Thyroid gland (tissue), 4 donors: ENCODE measurements at places on chromosomes 6 and 20. TPM values are rescaled to one million over a fixed set of nuclear protein-coding genes. Genes with fewer than 3 reads are reported as not detected.

Gene SYNDIG1
- 12.4 TPM for total RNA-seq

Gene BPIFA1
- not detected for total RNA-seq

DNA sequence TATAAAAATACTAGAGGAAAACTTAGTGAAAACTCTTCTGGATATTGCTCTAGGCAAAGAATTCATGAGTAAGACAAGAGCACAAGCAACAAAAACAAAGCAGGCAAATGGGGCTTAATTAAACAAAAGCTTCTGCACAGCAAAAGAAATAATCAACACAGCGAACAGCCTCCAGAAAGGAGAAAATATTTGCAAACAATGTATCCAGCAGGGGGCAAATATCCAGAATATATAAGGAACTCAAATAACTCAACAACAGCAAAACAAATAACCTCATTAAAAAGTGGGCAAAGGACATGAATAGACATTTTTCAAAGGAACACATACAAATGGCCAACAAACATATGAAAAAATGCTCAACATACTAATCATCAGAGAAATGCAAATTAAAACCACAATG is 17.1 kb upstream of the HECA start:
- H3K27ac ChIP-seq, result no peak overlapping the region
- H3K36me3 ChIP-seq, result no peaks in the 10 kb centered on the region
- H3K27me3 ChIP-seq, result no peaks in the 10 kb centered on the region
- no peaks in the 10 kb centered on the region for H3K4me1 ChIP-seq
- H3K4me3 ChIP-seq, result no peak overlapping the region

GRCh38 chr6:1063671-1064355 is 248.1 kb upstream of the FOXQ1 start:
- no peak overlapping the region for H3K27ac ChIP-seq
- no peak for DNase-seq
- H3K4me1 ChIP-seq, result no peaks in the 10 kb centered on the region
- H3K27me3 ChIP-seq, result no peaks in the 10 kb centered on the region
- no peak overlapping the region for H3K4me3 ChIP-seq

- DNase-seq, result no peak
- H3K27ac ChIP-seq, result no peak overlapping the region
- H3K4me1 ChIP-seq, result no peaks in the 10 kb centered on the region
- no peaks in the 10 kb centered on the region for H3K36me3 ChIP-seq
Observed at GRCh38 chr6:25703005-25703404, 51.0 kb downstream of the SCGN start.

DNA sequence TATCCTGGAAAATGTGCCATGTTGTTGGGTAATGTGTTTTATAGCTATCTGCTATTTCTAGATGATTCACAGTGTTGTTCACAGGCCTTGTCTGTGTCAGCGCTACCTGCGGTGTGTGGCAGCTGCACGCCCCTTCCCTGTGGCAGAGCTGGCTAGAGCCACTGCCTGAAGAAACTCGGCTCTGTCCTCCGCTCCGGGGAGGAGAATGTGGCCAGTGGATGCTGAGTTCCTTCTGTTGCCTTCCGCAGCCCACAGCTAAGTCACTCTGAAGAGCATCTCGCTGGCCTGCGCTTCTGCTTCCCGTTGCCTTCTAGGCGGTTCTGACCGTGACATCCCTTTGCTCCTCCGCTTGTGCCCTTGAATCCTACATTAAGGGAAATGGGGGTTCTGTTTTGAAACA is 135.1 kb downstream of the PLG start:
- H3K36me3 ChIP-seq, result no peaks in the 10 kb centered on the region
- H3K27me3 ChIP-seq, result no peaks in the 10 kb centered on the region
- H3K27ac ChIP-seq, result no peak overlapping the region
- H3K4me1 ChIP-seq, result no peaks in the 10 kb centered on the region

DNA sequence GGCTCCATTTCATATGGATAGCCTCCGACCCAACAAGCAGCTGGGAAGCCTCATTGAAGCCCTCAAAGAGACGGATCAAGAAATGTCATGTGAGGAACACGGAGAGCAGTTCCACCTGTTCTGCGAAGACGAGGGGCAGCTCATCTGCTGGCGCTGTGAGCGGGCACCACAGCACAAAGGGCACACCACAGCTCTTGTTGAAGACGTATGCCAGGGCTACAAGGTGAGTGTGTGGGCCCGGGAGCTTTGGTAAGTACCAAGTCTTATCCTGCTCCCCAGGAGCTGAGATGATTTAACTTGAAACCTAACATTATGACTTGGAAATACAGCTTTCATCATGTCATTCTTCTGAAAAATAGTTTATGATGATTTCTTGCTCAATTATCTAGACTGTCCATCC is 4.1 kb downstream of the TRIM38 start:
- peaks cover 28% of the 10 kb centered on the region for H3K36me3 ChIP-seq
- H3K27me3 ChIP-seq, result no peaks in the 10 kb centered on the region
- no peak overlapping the region for H3K27ac ChIP-seq

- H3K4me3 ChIP-seq, result no peak overlapping the region
- peaks cover 11% of the 10 kb centered on the region for H3K36me3 ChIP-seq
- no peak for DNase-seq
- H3K27ac ChIP-seq, result no peak overlapping the region
- H3K27me3 ChIP-seq, result no peaks in the 10 kb centered on the region
- H3K4me1 ChIP-seq, result peaks cover 46% of the 10 kb centered on the region
Observed at GRCh38 chr6:39199231-39199940, 29.9 kb downstream of the KCNK5 start.

- H3K4me3 ChIP-seq, result no peak overlapping the region
- H3K27ac ChIP-seq, result peak overlapping the region; percentile 98
- H3K27me3 ChIP-seq, result no peaks in the 10 kb centered on the region
- DNase-seq, result no peak
Observed at GRCh38 chr20:31602431-31602778, 2.7 kb upstream of the ID1 start.
